GM12891 (cell line): ENCODE measurements at places on chromosomes 2 and 18.

- DNase-seq, result no peak
These were observed 2036.1 kb upstream of the LRRTM1 start for GRCh38 chr2:82340578-82341053.

- DNase-seq, result no peak
These were observed 86.0 kb upstream of the MAPK4 start for GRCh38 chr18:50473881-50474280.

- no peak for DNase-seq
These were observed 202.0 kb downstream of the GLI2 start for GRCh38 chr2:120937686-120938044.

DNA sequence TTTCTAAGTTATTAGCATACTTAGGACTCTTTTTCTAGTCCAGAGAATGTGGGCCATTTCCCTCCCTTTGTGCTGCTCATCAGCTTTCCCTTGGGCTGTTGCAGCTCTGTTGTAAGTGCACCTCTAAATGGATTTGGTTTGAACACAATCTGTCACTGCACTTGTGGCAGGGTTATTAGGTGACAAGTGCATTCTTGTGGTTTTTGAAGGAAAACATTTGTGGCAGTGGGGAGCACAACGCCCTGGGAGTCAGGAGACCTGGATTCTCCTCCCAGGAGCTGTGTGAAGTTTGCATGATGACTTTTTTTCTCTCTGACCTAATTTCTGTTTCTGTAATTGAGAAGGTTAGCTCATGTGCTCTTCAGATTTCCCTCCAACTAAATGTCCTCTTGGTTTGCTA, 630.9 kb upstream of the FAM98A start:
- DNase-seq, result no peak
